ENCODE measurements at places on chromosomes 12 and 14. TPM values are rescaled to one million over a fixed set of nuclear protein-coding genes. Genes with fewer than 3 reads are reported as not detected.

Gene DHH
- 0.31 TPM for total RNA-seq

Gene SLCO1C1
- total RNA-seq = 24.4 TPM

Gene CPNE6
- total RNA-seq = 27.2 TPM

Gene HOXC5
- not detected for total RNA-seq

Gene FAM181A
- 1.6 TPM for total RNA-seq

Measured in parietal lobe (tissue), 2 donors.